ENCODE measurements at places on chromosomes 6 and 20.

GRCh38 chr6:14396826-14397517 is 279.4 kb downstream of the CD83 start:
- peak; percentile 25 for DNase-seq

GRCh38 chr6:75926293-75927168 is 145.9 kb downstream of the IMPG1 start:
- DNase-seq, result no peak

DNA sequence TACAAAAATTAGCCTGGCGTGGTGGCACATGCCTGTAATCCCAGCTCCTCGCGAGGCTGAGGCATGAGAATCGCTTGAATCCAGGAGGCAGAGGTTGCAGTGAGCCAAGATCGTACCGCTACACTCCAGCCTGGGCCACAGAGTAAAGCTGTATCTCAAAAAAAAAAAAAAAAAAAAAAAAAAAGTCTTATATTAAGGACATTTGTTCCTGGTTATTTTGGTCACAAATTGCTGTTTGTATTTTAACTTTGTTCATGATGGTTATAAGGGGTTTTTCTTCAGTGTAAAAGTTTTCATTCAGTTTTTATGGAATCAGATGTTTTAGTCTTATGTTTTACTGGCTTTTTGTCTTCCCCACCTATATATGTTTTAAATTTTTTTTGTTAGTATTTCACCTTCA is 13.9 kb downstream of the FILIP1 start:
- DNase-seq, result no peak

- no peak for DNase-seq
Observed at GRCh38 chr20:32532246-32532645, 52.9 kb downstream of the NOL4L start.

DNA sequence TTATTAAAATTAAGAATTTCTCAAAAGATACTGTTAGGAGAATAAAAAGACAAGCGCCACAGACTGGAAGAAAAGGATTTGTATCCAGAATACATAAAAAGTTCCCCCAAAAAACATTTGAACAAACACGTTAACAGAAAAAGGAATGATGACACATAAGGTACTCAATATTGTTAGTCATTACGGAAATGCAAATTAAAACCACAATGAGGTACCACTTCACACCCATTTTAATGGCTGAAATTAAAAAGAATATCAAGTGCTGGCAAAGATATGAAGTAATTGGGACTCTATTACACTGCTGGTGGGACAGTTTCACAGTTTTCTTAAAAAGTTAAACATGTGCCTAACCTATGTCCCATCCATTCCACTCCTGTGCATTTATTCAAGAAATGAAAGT is 51.4 kb downstream of the HECA start:
- DNase-seq, result no peak

DNA sequence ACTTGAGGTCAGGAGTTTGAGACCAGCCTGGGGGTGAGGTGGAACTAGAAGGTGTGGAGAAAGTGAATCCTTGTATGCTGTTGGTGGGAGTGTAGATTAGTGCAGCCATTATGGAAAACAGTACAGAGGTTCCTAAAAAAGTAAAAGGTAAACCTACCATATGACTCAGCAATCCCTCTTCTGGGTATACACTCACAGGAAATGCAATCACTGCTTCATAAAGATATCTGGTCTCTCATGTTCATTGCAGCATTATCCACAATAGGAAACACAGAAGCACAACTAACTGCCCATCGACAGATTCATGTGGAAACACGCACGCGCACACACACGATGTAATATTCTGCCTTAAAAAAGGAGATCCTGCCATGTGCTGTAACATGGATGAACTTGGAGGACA is 66.7 kb downstream of the CDC5L start:
- DNase-seq, result no peak

DNA sequence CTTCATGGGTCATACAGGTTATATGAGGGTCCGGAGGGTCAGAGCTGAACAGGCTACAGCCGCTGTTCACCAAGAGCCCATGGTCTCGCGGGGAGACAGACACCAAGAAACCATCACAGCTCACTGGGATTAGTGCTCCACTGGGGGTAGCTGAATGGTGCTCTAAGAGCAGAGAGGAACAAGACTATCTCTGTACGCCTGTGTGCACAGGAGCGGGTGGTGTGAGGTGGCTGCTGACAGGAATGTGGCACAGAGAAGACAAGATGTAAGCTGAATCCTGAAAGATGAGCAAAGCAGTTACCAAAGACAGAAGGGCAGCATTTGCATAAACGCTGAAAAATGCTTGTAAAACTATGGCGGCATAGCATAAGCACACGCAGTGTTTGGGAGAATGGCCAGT is 139.1 kb downstream of the GMPR start:
- DNase-seq, result no peak

- DNase-seq, result no peak
Observed at GRCh38 chr6:118023771-118024170, 116.7 kb downstream of the SLC35F1 start.

DNA sequence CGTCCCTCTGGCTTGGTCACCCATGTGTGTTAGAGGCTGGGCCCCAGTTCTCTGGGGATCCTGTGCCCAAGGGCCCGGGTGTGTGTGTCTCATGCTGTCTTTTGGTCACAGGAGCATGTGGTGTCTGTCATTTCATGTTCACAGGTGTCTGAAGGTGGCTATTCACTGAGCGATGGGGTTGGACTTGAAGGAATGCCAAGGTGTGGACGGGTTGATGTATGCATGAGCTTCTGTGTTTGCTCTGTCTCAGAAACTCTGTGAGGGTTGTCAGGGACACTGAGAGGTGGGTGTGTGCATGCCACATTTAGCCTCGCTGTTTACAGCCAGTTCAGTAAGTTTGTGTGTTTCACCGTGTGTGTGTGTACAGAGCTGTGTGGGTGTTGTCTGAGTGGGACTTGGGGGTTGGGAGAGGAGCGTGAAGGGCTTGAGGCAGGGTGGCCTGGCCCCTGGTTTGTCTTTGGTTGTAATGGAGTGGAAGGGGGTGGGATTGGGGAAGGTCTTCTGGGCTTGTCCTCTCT is 1.2 kb downstream of the DDR1 start:
- peak; percentile 47 for DNase-seq

GRCh38 chr6:119915971-119916370 is 566.4 kb upstream of the MAN1A1 start:
- DNase-seq, result no peak

DNA sequence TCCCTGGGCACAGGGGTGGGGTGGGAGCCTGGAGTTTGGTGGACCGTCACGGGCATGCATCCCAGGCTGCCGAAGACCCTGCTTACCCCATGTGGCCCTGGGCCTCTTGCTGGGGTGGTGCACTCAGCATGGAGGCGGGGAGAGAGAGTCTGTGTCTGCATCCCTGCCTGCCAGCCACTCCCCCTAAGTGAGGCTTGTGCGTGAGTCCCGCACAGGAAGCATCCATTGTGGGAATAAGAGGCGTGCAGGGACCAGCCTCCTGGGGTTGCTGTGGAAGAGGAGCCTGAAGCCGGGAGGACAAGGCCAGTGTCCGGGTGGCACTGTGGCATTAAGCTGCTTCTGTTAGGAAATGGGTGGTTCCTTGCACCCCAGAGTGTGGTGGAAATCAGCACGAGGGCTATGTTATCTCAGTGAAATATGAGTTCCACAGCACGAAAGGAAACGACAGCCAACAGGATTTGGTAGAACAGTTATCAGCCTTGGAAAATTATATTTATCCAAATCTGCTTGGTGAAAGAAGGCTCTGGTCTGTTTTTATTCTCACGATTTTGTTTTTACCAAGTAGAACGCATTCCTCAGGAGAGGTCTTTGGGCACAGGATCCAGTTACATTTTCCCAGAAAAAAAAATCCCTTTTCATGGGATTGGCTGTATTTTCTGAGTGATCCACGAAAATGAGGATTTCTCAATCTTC is 35.7 kb downstream of the CDH4 start:
- DNase-seq, result no peak

- DNase-seq, result no peak
Observed at GRCh38 chr6:135173242-135173988, 7.7 kb upstream of the MYB start.

DNA sequence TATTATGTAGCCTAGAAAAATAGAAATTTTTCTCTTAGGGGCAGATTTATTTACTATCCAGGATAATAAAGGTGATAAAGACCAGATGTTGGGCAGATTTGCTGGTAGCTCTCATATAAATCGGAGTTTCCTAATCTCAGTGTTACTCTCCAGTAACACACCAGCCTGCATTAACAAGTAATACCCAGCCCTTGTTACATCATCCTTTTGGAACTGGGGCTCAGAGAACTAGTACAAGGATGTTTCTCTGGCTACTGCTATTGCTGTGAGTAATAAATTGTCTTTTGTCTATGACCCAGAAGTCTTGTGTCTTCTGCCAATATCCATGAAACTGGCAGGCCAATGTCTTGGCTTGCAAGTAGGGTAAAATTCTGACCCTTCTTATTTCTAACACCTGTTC is 16.8 kb downstream of the TPD52L1 start:
- no peak for DNase-seq

DNA sequence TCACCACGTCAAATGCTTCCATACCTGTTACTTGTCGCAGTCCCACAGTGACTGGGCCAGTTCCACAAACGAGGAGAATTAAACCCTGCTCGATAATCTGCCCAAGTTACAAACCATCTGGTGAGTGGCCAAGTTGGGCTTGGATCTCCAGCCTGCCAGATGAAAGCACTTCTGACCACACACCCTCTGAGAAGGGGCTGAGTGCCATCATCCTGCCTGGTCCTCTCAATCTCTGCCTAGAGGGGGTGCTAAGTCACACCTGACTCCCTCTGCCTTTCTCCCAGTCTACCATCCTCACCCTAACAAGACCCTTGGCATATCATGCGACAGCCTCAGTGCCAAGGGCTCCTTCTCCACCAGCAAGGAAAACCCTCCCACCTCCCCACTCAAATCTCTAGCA is 15.8 kb downstream of the RRP36 start:
- no peak for DNase-seq

GRCh38 chr20:15071085-15071808 is 733.8 kb upstream of the FLRT3 start:
- no peak for DNase-seq

GRCh38 chr6:34644716-34645115 is 51.9 kb downstream of the ILRUN start:
- no peak for DNase-seq

GRCh38 chr6:144435602-144436426 is 150.7 kb downstream of the UTRN start:
- no peak for DNase-seq

DNA sequence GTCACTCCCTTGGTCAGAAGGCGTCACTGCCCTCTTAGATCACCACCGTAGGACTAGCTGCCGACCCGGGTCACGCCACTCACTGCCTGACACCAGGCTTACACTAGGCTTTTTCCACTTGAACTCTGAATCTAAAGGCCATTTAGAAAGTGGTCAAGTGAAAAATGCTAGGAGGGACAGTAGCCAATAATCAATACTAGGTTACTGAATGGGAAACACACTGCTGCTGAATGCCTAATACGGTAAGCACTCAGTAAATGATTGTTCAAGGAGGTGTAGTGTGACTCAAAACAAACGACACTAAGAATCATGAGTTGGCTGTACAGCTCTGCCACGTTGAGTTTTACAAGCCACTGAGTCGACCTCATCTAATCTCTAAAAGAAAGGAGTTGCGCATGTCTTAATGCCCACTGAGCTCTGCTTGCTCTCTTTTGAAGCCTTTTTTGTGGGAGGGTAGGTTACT is 760 bp upstream of the IBTK start:
- DNase-seq, result no peak

DNA sequence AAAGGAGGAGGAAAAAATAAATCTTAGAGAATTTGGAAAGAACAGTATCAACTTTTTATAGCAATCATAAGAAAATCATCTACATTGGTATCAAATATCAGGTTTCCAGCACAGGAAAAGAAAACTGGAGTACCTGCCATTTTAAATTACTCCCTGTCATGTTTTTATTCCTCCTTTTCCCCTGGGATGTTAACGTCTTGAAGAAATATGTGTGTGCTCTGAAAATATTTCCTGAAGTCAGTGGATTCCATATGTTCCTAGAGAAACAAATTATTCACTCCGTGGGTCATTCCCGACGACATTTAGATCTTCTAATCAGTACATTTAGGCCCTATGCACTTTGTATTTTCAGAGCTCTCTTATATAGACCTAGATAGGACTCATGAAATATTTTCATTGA is 42.0 kb upstream of the RSPO3 start:
- DNase-seq, result no peak

GRCh38 chr6:33994472-33995308 is 151.2 kb downstream of the GRM4 start:
- DNase-seq, result no peak

- DNase-seq, result no peak
Observed at GRCh38 chr6:105884011-105884410, 202.1 kb upstream of the PRDM1 start.

DNA sequence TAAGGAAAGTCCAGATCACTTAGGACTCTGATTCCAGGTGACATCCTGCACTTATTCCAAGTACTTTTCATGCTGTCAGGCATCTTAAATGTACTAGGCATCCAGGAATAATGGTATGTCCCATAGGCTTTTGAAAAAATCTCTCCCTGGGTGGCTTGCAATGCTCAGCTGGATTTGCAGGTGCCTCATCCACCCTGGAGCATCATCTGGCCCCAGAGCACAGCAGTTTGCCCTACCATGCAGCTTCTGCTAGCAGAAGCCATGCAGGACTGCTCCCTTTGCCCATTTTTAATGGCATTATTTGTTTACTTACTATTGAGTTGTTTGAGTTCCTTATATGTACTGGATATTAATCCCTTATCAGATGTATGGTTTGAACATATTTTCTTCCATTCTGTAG is 45.2 kb downstream of the DZANK1 start:
- DNase-seq, result no peak

GRCh38 chr20:5734602-5735001 is 15.6 kb upstream of the SHLD1 start:
- no peak for DNase-seq

DNA sequence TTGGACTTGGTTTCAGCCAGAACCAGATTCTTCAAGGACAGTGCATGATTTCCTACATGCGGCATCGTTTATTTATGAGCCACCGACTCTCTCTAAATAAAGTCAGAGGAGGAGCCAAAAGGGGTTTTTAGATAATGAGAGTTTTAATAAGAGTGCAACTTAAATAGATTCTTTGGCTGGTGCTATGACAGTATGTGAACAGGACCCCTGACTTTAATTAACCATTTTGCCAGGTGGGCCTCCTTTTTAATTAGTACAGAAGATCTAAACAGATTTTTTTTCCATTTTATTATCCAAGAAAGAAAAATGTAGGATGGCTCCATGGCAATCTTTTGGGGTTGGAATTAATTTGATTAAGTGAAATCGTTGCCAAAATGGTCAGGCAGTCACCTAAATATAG is 74.8 kb upstream of the INSM1 start:
- DNase-seq, result no peak

- no peak for DNase-seq
Observed at GRCh38 chr6:11330413-11330760, 97.9 kb upstream of the NEDD9 start.

- no peak for DNase-seq
Observed at GRCh38 chr6:39189131-39189530, 40.1 kb downstream of the KCNK5 start.

GRCh38 chr6:77292564-77293546 is 170.4 kb downstream of the HTR1B start:
- DNase-seq, result no peak

- no peak for DNase-seq
Observed at GRCh38 chr6:10520468-10520867, 683 bp upstream of the GCNT2 start.

- DNase-seq, result no peak
Observed at GRCh38 chr20:59217173-59217572, 53.6 kb downstream of the ZNF831 start.

- no peak for DNase-seq
Observed at GRCh38 chr20:20839771-20840170, 127.3 kb upstream of the RALGAPA2 start.
